ENCODE measurements at places on chromosomes 7 and 10.
A peak's percentile ranks its signal among the peaks of the same experiment; 100 is the strongest.

DNA sequence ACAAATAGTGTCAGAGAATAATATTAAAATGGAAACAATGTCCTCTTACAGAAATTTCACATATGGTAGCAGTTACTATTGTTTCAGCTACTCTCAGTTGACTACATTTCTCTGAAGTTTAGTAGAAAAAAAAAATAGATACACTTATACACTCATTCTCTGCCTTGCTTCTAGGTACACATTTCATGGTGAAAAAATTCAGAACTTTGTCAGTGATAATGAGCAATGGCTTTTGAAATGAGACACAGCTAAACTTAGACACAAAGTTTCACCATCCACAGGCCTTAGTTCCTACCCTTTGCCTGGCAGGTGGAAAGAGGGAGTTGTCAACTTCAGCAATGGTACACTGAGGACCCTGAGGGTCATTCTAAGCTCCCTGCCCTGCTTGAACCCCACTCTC lies 69.2 kb downstream of the CPVL start:
- DNase-seq = no peak

DNA sequence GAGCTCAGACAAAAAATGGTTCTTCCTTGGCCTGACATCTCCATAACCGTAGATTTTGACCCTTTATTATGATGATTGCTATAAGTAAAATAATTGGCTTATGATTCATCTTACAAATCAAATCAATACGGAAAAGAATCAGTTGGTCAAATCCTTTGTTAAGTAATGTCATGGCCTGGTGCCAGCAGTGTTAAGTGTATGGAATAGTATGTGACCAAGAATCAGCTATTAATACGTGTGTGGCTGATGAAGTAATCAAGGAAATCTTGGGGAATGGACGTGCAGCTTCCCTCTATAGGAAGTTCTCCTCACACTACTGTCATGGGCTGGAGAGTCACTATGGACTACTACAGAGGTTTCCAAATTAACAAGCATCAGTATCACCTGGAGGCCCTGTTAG lies 230.6 kb downstream of the TWIST1 start:
- no peak for DNase-seq

- DNase-seq = no peak
Observed at GRCh38 chr10:61612450-61612849, 50.3 kb upstream of the CABCOCO1 start.

- DNase-seq = no peak
Observed at GRCh38 chr7:155739538-155740143, 72.6 kb downstream of the SHH start.

DNA sequence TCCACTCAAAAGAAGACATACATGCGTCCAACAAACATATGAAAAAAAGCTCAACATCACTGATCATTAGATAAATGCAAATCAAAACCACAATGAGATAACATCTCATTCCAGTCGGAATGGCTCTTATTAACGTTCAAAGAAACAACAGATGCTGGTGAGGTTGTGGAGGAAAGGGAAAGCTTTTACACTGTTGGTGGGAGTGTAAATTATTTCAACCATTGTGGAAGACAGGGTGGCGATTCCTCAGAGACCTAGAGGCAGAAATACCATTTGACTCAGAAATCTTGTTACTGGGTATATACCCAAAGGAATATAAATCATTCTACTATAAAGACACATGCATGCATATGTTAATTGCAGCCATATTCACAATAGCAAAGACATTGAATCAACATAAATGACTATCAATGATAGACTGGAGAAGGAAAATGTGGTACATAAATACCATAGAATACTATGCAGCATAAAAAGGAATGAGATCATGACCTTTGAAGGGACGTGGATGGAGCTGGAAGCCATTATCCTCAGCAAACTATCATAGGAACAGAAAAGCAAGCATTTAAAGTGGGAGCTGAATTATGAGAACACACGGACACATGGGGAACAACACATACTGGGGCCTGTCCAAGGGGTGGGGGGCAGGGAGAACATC lies 28.4 kb downstream of the PCDH15 start:
- DNase-seq = peak; percentile 75

DNA sequence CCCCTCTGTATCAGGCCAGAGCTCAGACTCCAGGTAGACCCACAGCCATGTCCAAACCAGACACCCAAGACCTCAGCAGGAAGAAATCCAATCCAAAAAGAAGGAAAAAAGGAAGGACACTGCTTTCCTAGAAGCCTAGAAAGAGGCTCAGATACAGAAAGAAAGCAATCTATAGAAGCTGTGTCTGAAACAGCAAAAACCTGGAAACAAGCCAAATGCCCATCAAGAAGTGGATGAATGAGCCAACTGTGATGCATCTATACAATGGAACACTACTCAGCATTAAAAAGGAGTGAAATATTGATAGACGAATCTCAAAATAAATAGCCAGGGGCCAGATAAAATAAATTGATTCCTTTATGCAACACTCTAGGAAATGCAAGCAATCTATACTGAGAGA lies 31.6 kb downstream of the GRB10 start:
- DNase-seq = no peak

DNA sequence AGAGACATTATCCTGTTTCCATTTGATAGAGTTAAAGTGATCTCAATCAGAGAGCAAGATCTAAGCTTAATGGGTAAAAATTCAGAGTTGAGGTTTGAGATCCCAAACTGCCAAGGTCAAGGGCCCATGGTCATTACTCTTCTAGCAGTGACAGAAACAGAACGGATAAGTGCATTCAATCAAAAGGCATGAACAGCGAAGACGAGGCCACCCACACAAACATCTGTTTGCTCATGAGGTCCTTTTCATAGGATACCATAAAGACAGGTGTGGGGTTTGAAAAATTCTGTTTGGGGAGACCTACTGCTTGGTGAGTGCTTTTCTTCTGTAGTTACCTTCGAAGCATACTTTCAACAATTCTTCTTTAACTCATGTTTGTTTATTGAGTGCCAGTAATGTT lies 58.3 kb downstream of the SEMA3C start:
- no peak for DNase-seq

DNA sequence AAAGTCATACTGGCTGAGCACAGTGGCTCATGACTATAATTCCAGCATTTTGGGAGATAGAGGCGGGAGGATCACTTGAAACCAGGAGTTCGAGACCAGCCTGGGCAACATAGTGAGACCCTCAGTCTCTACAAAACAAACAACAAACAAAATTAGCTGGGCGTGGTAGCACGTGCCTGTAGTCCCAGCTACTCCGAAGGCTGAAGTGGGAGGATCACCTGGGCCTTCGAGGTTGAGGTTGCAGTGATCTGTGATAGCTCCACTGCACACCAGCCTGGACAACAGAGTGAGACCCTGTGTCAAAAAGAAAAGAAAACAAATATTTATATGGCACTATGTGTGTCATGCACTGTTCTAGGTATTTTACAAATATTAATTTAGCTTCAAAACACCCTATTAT lies 94.3 kb downstream of the DNMBP start:
- no peak for DNase-seq
